Activated B cell treated with CpG ODN at 0.5 μM for 24 hours (primary cell): ENCODE measurements at places on chromosomes 7 and 10. TPM values are rescaled to one million over a fixed set of nuclear protein-coding genes. Genes with fewer than 3 reads are reported as not detected.

DNA sequence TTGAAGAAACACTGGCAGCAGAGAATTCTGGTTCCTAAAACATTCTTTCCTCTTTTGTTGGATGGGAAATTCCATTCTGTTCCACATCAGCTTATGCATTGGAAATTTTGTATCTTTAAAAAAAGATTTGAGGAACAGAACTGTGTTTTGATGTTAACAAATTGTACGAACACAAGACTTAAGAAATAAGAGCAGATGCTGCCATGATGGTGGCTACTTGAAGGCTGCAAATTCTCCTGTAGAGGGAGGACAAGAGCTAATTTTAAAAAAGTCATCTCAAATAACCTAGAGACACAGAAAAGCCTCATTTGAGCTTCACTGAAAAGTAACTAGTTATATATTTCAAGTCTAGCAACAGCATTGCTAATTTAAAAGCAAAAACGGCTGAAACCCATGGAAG lies 29.8 kb downstream of the NDUFB2 start:
- DNase-seq: no peak

DNA sequence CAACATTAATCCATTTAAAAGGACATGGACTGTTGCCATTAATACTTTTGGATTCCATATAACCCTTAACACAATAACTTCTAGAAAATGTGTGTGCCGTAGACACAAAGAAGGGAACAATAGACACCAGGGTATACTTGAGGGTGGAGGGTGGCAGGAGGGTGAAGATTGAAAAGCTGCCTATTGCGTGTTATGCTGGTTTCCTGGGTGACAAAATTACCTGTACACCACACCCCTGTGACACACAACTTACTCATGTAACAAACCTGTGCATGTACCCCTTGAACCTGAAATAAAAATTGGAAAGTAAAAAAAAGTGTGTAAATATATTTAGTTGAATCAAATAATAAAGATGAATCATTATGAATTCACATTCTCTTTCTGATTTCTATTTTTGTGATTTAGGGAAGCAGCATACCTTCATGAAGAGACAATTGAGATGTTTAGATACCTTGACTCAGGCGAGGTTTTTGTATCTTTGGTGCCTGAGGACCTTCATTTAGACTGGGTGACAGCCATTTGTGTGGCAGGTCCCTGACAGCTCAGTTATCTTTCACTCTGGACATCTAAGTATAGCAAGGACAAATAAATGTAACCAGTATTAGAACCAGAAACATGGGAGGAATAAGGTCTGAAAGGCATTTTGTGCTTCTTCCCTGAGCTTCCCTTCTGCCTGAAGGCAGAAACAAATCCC lies 28.7 kb downstream of the GIMAP8 start:
- no peak for DNase-seq

GRCh38 chr7:40437498-40437897 lies 302.7 kb downstream of the SUGCT start:
- no peak for DNase-seq

DNA sequence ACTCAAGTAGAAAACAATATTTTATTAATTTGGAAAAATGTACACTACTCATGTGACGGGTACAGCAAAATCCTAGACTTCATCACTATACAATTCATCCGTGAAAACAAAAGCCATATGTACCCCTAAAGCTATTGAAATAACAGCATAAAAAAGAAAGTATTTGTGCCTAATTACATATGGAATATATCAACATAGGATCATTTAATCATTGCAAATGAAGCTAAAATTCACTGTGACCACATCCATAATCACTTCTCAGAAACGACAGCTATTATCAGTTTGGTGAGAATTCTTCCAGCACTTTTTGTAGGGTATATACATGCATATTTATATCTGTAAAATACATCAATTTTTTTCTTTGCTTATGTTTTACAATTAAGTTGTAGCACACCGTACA lies 128.0 kb downstream of the ARL4A start:
- DNase-seq: no peak

DNA sequence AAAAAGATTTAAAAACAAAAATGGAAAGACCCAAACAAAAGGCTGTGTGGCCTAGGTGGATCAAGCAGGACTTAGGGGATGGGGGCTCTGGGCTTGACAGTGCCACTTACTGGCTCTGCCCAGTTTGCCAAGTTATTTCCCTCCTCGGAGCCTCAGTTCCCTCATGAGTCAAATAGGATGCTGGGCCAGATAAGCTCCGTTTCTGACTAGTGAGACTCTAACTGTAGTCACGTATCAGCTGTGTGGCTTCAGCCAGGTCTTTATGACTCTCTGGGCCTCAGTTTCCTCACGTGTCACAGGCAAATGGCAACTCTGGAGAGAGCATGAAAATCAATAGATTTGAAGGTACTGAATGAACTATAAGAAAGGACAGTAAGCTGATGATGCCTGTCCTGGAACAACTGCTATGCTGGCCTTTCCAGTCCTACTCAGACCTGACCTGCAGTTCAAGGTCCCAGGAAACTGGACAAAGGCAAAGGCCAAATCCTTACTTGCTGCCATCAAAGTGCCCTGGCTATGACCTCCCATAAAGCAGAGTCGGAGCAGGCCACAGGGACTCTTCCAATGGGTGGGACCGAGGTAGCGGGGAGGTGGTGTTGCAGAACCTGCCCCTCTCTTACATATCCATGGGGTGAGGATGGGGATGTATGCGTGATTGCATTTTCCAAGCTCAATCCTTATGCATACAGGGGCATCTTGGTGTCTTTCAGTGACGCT lies 27.0 kb downstream of the FAM53B start:
- DNase-seq: no peak

- no peak for DNase-seq
These were observed 397.2 kb downstream of the EXOC4 start for GRCh38 chr7:133650069-133650468.

- DNase-seq: no peak
These were observed 149.8 kb downstream of the DYNC1I1 start for GRCh38 chr7:95922191-95922590.

DNA sequence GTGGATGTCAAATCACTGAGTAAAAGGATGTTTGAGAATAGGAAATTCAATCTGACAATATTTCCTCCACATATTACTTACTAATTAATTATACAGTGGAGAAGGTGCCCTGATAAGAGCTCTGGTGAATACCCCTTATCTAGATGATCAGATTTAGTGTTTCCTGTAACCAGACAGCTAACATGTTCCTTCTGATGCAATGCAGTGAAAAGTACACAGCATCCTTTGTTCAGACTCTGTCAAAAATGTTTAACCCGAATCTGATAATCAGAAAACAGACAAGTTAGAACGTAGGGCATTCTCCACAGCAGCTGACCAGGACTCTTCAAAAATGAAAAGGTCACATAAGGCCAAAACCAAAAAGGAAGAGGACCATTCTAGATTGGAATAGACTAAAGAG lies 46.2 kb downstream of the WDR11 start:
- DNase-seq: no peak

GRCh38 chr7:148883266-148884048 lies 634 bp downstream of the EZH2 start:
- peak; percentile 53 for DNase-seq

The SUN3 gene
- not detected in 2 replicates for total RNA-seq

The HOXA6 gene
- total RNA-seq: not detected in 2 replicates

The TUBAL3 gene
- not detected in 2 replicates for total RNA-seq

The NKX2-3 gene
- total RNA-seq: not detected in 2 replicates

The LBX1 gene
- not detected in 2 replicates for total RNA-seq

The ATOH7 gene
- not detected in 2 replicates for total RNA-seq

The CPN1 gene
- total RNA-seq: not detected in 2 replicates

The EXOSC1 gene
- 47.4 and 53.8 TPM in 2 replicates for total RNA-seq
